Esophagus squamous epithelium (tissue), 5 donors: ENCODE measurements at places on chromosomes 1 and 21. TPM values are rescaled to one million over a fixed set of nuclear protein-coding genes. Genes with fewer than 3 reads are reported as not detected.

PPFIA4 gene
- 1.4 TPM for total RNA-seq

UHMK1 gene
- total RNA-seq: 34.4 TPM

GRCh38 chr1:168939110-168939946, 167.2 kb upstream of the ATP1B1 start:
- DNase-seq: no peak

- DNase-seq: no peak
These were observed 425.5 kb downstream of the KCTD3 start for GRCh38 chr1:215992620-215993019.

DNA sequence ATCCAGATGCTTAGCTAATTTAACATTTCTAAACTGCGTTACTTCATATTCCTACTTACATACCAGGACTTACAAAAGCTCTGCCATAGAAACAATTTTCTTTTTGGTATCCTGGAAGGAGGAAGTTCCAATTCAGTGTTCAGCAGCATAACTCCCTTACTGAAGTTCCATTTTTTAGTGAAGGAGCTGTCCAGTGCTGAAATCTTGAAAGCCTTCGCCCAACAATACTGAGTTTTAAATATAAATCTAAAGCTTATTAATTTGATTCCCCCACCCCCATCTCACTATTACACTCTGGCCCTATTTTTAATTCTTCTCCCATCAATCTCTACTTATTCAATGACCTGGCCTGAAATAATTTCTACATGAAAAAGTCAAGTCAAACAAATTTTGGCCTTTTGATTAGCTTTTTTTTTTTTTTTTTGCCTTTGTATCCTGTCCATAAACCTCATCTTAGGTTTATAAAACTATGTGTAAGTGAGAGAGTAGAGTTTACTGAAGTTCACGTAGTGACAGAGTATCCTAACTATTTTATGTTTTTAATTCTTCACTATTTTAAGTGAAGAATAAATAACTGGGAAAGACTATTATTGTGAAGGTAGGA, 323.0 kb upstream of the PLD5 start:
- DNase-seq: no peak
